Ascending aorta (tissue), 2 donors: ENCODE measurements at places on chromosomes 3 and 15. TPM values are rescaled to one million over a fixed set of nuclear protein-coding genes. Genes with fewer than 3 reads are reported as not detected.

Gene ASB14
- not detected for total RNA-seq

Gene CLRN1
- not detected for total RNA-seq

DNA sequence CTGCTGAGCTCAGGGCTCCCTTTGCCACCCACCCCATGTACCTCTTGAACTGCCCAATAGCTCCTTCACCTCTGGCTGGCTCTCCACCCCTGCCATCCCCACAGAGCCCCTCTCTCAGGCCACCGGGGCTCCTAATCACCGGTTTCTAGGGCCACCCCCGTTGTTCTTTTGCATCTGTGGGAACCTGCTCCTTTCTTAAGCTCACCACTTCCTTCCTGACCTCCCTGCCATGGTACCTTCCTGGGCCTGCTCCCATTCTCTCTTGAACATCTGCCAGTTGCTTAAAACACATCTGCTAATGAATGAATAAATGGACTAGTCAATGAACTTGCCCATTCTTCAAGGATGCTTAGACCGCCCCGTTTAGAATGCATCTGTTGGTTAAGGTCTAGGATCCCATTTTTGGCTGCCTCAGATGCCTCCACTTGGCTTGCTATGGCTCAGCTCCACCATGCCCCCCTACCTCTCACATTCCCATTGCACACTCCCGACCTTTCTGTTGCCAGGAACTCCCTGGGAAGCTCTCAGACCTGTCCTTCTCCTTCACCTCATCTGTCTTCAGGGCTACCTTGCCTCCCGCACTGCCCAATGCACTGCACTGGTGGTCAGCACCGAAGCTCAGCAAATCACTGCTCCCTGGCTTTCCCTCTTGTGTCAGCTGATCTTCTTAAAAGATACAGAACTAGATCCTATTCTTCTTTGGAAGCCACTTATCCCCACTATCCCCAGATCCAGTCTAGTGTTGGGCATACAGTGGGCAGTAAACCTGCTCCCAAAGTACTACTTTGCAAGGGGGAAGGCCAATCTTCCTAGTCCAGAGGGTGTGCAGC lies 9.1 kb downstream of the AMOTL2 start:
- H3K36me3 ChIP-seq, result peaks cover 68% of the 10 kb centered on the region
- peak overlapping the region; percentile 92 for H3K27ac ChIP-seq
- peaks cover 97% of the 10 kb centered on the region for H3K4me1 ChIP-seq
- no peak for DNase-seq
- H3K4me3 ChIP-seq, result no peak overlapping the region

GRCh38 chr3:178244733-178245709 lies 291.2 kb upstream of the KCNMB2 start:
- H3K27me3 ChIP-seq, result no peaks in the 10 kb centered on the region
- DNase-seq, result no peak
- no peak overlapping the region for H3K4me3 ChIP-seq
- H3K27ac ChIP-seq, result no peak overlapping the region
- no peaks in the 10 kb centered on the region for H3K4me1 ChIP-seq
- H3K36me3 ChIP-seq, result no peaks in the 10 kb centered on the region

GRCh38 chr15:29466292-29466691 lies 196.7 kb upstream of the NSMCE3 start:
- H3K27me3 ChIP-seq, result no peaks in the 10 kb centered on the region
- H3K4me3 ChIP-seq, result no peak overlapping the region
- no peak for DNase-seq
- no peaks in the 10 kb centered on the region for H3K4me1 ChIP-seq
- no peaks in the 10 kb centered on the region for H3K36me3 ChIP-seq

Gene MAGEF1
- 5.2 TPM for total RNA-seq

DNA sequence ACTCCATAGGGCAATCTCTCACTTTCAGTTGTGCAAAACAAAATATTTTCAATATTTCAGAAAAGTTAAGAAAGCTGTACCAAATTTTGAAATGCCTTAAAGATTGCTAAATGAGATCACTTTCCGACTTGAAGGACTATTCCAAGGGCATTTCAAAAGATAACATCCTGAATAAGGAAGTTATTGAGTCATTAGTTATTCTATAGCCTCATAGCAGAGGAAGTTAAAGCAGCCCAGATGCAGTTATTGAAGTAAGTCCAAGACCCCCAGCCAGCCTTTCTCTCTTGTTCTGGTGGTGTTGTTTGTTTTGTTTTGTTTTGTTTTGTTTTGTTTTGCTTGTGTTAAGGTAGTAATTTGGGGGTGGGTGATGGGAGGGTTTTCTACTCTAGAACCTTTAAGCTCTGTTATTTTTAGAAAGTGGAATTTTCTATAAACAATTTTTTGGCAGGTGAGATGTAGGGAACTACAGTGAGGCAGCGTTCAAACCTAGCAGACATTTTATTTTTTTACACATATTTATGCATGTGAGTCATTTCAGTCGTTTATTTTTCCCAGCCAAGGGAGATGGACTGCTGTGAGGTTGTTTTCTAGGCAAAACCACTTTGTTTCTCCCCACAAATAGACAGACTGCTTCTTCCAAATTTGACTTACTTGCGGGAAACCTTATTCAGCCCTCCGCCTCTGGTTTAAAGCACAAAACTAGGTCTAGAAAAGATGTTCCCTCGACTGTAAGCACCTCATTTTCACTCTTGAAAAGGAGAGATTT lies 216.3 kb upstream of the ARPP21 start:
- H3K36me3 ChIP-seq, result no peaks in the 10 kb centered on the region
- H3K27ac ChIP-seq, result peak overlapping the region; percentile 63
- H3K27me3 ChIP-seq, result no peaks in the 10 kb centered on the region

Gene PARP15
- not detected for total RNA-seq
